RCC 7860 (cell line): ENCODE measurements at places on chromosomes 11 and 22.
A peak's percentile ranks its signal among the peaks of the same experiment; 100 is the strongest.

DNA sequence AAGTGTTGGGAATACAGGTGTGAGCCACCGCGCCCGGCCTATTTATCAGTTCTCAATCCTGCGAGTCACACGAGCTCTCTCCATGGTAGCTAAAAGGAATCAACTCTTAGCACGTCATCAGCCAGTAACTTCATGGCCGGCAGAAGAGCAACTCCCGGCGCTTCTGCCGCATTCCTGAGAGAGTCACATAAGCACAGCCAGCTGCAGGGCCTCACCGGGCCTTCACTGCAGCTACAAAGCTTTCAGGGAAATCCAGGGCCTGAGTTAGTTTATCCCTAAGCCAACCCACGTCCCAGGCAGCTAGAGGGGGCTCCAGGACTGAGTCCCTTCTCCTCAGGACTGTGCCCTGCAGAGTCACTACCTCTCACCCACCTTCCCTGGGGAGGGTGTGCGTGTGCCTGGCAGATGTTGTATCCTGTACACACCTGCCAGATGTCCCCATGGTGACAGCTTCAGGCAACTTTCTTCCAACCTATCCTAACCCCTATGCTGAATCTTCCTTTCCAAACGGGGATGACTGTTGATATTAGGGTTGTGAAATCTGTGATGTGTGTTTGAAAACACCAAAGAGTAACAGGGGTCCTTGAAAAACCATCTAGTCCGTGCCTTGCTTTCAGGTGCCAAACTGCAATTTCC is 45.9 kb upstream of the ARFGAP3 start:
- no peak for DNase-seq

DNA sequence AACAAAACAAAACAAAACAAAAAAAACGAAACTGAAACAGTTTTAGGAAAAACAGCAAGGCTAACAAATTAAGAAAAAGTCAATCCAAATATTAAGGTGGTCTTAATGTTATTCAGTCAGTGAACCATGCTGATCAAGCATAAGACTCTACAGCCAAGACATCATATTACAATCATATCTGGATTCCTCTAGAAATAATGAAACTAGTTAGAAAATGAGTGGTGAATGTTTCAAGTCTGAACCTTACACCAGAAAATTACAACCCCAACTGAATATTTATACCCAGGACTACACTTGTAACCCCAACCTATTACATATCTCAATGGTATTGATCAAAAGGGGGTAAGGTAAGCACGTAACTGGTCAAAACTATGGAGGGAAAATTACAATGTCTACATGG is 48.8 kb downstream of the ACAT1 start:
- DNase-seq: no peak

DNA sequence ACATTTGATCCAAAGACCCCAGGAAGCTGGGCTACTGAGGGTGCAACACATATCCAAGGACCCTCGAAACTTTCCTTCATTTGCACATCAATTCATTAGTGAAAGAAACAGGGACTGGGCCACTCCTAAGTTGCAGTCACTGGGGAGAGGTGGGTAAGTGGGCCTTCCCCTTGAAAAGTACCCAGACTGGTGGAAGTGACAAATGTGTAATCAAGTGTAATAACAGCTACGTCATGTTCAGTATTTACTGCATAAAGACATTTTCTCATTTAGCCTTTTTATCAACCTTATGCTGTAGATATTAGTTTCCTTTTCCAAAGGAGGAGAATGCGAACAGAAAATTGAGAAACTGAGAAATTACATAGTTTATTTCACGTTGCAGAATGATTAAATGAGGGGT is 101.9 kb upstream of the OLFML1 start:
- no peak for DNase-seq

DNA sequence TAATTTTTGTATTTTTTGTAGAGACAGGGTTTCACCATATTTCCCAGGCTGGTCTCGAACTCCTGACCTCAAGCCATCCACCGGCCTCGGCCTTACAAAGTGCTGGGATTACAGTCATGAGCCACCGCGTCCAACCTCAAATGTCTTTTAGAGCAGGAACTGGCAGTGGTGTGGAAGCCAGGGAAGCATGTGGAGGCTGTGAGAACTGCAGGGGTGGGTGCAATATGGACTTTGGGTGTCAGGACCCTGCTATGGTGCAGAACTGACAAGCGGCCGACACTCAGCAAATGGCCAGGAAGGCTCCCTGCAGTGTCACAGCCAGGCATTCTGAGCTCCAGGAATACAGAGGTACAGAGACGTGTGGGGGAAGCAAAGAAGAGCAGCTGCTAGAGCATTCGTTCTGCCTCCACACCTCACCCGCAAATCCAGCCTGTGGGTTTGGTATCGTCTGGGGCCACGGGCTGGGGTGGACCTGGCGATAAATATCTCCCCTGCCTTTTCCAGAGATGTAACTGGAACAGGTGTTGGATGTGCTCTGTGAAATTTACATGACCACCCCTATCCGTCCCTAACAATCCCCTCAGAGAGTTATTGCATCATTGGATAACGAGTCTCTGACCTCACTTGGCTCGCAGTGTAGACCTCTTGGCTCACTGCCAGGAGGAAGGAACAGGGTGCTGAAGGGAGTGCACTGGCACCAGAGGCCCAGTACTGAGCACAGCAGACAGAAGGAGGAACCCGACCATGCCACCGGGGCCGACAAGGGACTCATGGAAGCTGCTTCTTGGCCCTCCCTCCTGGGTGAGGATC is 624.7 kb upstream of the B3GAT1 start:
- DNase-seq: no peak

- DNase-seq: no peak
These were observed 2.6 kb downstream of the NPTXR start for GRCh38 chr22:38841211-38841610.

DNA sequence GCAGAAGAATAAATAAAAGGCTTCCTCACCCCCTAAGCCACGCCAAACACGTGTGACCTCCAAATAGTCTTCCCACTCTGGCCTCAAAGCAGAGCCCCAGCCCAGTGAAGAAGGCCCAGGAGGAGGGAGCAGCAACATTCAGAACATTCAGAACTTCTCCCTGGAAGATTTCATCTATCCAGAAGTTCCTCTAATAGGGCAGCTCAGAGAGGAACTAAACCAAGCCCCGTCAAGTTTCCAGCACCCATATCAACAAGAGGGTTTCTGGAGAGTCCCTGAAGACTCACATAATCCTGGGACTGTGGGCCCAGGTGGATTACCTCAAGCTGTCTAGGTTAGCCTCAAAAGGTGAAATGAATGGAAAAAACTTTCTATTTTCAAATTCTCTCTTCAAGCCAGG is 39.4 kb downstream of the PC start:
- DNase-seq: no peak

DNA sequence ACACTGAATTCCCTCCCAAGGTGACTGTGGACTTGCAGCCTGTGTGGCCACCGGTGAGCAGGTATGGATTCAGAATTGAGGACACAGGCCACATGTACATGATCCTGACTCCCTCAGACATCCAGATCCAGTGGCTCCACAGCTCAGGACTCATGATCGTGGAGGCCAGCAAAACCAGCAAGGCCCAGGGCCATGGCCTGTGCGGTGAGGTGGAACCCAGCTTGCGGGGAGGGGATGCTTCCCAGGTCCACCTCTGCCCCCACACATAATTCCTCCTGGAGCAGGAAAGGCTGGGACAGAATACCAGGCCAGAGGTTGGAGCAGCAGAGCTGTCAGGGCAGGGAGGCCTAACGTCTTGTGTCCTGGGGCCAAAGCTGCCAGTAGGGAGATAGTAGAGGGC is 82.1 kb downstream of the OTOG start:
- no peak for DNase-seq

DNA sequence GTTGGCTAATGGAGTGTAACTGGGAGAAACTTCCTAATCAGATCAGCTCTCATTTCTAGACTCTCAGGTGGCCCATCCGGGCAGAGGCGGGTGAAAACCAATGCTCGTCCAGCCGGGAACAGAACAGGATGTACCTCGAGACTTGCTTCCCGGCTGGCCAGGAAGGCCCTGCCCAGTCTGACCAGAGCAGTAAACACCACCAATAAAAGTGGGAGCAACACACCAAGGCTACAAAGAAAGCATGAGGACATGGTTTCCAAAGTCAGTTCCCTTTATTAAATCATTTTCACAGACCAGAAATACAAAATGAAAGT is 940 bp upstream of the TNKS1BP1 start:
- no peak for DNase-seq

- DNase-seq: no peak
These were observed 29.2 kb upstream of the KLHL35 start for GRCh38 chr11:75462117-75462653.

DNA sequence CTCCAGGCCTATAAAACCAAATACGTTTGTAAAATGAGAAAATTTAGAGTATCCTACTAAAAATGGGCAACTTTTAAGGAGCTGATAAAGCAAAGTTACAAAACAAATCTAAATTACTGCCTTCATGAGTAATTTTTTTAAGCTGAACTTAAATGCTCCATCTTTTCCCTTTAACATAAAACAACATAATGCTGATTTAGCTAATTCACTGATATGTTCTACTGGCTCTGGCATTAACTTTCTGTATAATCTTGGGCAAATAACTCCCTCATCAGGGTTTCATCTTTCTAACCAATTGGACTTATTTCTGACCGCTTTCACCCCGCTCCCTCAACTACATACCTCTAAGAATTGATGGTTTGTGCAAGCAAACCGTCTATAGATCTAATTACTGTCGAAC is 362 bp downstream of the OR10A3 start:
- DNase-seq: no peak

GRCh38 chr11:45000918-45001317 is 50.2 kb upstream of the TP53I11 start:
- DNase-seq: no peak

- peak; percentile 37 for DNase-seq
These were observed 62.0 kb downstream of the IGF2 start for GRCh38 chr11:2077061-2077802.

- no peak for DNase-seq
These were observed 70.8 kb downstream of the MED15 start for GRCh38 chr22:20578192-20578591.

DNA sequence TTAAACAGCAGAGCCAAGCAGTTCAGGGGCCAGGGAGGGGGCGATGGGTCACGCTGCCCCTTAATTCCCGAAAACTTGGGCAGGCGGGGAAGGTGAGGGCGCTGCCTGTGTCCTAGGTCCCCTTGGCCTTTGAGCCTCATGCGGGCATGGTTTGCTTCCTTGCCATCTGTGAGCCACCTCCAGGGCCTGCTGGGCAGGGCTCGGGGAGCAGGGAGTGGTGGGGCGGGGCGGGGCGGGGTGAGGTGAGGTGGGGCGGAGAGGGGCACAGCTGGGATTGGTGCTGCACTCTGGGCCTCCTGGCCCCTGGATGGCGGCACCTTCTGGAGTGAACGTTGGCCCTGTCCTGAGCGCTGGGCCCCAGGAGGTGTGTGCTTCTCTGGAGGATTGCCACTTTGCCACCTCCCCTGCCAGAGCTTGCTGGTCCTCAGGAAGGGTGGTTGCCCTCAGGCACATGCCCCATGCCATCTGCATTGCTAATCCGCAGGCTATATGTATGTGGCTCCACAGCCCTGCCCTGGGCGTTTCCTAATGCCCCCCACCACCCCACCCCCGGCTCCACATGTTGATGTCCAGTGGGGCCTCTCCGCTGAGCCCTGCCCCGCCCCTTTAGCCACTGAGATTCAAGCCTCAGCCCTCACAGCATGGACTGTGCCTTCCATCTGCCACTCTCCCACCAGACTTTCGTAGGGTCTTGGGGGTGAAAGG is 352.5 kb downstream of the TBC1D22A start:
- no peak for DNase-seq

DNA sequence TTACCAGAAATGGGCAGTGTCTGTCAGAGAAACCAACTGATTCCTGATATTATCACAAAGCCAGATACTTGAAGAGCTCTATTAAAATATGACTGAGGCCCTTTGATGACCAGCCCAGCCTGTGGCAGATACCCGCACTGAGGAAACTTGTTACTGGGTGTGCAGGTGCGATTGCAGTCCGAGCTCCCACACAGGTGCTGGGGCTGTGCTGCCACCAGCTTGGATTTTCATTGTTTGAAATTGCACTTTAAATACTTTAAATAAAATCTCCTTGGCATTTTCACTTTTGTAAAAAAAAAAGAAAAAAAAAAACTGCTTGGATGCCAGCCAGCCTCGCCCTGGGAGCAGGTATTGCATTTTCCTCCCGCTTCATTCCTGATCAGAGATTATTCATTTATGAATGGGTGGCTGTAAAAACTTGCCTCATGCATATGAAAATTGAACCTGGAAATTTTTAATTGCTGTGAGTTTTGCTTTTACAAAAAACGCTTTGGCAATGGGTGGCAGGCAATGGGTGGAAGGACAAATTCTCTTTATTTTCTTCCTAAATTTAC is 21.2 kb downstream of the EHF start:
- no peak for DNase-seq

- no peak for DNase-seq
These were observed 8.3 kb downstream of the ST3GAL4 start for GRCh38 chr11:126363706-126364248.

DNA sequence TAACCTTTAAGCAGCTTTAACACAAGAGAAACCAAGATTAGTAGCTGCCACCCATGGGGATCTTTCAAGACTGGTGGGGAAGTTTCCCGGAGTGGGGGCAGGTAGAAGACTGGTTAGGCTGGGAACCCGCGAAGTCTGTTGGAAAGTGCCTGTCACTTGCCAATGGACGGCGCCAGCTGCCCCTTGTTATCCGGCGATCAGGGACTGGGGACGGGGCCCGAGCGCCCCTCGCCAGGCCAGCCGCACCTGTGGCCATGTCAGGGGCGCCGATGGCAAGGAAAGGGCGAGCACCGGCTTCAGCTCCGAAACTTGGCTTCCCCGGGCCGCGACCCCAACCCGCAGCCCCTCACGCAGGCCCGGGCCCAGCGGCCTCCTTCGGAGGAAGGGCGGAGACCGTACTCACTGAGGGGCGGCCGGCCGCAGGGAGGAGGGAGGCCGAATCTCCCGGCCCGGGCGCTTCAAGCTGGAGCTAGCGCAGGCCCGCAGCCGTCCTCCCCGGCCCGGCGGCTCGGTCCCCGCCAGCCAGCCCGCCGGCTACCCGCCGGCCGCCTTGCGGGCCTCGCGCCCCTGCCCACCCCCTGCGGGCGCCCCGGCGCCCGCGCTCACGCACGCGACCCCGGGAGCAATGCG is 539 bp downstream of the EIF4ENIF1 start:
- no peak for DNase-seq

GRCh38 chr11:98455500-98456307 is 565.0 kb upstream of the CNTN5 start:
- DNase-seq: no peak

- DNase-seq: no peak
These were observed 46.3 kb upstream of the RRM1 start for GRCh38 chr11:4048340-4048739.

DNA sequence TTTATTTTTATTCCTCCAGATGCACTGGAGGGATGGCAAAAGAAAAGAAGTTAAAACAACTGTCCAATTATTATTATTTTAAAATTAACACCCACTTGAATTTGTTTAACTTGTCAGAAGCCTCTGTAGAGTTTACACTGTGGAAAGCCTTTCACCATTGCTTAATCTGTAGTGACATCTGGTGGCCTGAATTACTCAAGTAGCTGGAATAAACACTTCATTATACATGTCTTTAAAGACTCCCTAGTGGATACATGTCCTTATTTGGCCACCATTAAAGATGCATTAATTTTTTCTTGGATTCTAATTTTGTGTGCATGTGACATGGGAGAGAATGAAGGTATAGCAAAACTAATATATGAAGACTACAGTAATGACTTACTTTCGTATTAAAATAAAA is 1496.5 kb downstream of the FAM181B start:
- no peak for DNase-seq

GRCh38 chr22:39489094-39490068 is 12.7 kb upstream of the MIEF1 start:
- no peak for DNase-seq
